ENCODE measurements at places on chromosomes 7 and 10.

GRCh38 chr10:132583456-132583855, 45.9 kb downstream of the INPP5A start:
- DNase-seq: no peak

DNA sequence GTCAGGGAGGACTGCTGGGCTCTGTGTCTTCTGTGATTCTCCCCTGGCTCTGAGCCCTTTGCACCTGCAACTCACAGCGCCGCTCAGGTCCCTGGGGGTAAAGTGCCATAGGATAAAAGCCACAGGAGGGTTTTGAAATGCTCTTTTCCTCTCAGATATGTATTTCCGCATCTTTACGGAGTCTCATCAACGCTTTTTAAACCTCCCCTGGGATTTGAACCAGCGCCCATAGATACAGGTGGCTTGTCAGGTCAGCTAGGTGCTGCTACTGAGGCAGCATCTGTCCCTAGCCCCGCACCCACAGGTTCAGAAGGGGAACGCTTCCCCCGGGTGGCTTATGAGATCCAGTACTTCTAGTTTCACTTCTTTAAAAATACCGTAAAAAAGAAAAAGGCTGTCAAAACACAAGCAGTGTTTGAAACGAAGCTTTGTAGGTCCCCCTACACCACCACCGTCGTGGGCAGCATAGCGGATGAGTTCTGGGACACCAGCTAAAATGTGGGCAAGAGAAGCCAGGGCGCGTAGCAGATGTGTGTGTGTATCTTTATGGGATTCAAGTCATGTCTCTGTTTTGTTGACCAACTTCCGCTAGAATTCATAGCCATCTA, 173.5 kb downstream of the CUX1 start:
- DNase-seq: no peak

DNA sequence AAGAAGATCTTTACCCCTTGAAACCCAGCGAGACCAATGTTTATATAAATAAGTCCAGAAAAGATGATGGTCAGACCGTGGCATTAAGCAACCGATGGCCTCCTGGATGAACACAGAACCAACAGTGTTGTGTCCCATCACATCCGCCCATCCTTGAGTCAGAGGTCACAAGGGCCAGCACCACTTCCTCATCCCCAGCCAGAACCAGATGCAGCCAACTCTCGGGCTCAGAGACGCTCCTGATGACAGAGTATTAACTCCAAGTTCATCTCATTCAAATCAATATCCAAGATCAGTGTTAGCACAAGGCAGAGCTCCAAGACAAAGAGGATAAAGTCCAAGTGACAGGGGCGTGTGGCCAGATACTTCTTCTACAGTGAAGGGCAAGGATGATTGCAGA, 63.5 kb downstream of the FAM53B start:
- no peak for DNase-seq

- DNase-seq: no peak
Observed at GRCh38 chr7:137306748-137307147, 36.8 kb downstream of the PTN start.

GRCh38 chr7:48085433-48085791, 3.7 kb upstream of the UPP1 start:
- DNase-seq: peak; percentile 63

DNA sequence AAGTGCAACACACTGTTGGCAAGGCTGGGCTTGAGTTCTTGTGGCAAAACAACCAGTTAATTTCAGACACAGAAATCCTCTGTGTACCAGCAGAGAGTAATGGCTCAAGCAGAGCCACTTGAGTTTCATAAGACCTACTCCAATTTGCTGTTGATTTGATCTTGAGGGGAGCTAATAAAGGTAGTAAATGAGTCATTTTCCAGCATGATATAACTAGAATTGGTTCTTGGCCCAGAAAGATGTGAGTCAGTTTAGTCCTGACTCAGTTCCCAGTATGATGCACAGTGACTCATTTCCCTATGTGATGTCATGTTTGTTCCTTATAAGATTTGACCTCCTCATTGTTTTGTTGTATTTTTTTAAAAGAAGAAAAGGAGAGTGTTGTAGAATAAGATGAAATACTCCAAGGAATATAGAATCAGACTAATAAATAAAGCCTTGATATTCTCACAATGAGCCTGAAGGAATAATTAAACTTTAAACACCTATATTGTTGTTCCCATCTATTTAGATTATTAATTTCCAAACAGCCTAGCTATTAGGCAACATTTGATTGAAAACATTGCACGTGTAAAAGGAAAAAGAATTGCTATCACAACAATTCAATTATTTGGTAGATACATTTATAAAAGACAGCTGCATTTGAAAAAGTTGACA, 186.2 kb downstream of the REEP3 start:
- no peak for DNase-seq

GRCh38 chr10:71270301-71271220, 48.5 kb upstream of the SLC29A3 start:
- peak; percentile 19 for DNase-seq

DNA sequence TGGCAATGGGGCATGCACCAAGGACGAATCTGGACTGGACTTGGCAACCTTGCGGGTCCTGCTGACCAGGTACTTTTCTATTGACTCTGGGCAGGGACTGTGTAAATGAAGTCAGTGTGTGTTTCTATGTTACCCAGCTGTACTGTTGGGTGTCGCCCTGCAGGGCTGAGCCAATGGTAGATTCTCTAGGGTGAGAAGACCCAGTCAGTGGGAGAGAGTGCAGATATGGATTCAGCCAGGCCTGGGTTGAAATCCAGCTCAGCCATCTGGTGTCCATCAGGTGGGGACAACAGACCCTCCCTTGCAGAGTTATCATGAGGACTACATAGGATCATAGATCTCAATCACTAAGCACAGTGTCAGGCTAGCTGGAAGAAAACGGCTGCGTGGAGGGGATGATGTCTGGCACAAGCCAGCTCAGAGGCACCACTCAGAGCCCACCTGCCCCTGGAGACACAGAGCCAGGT, 4.9 kb upstream of the PPIF start:
- DNase-seq: no peak

Data from KG1 (cell line).